ENCODE measurements at places on chromosomes 6 and 20. TPM values are rescaled to one million over a fixed set of nuclear protein-coding genes. Genes with fewer than 3 reads are reported as not detected.

UBD gene
- 0.67 TPM for total RNA-seq

GRCh38 chr6:144408161-144408560, 123.0 kb downstream of the UTRN start:
- no peak for DNase-seq
- no peak overlapping the region for H3K4me3 ChIP-seq
- no peaks in the 10 kb centered on the region for H3K27me3 ChIP-seq
- no peak overlapping the region for H3K27ac ChIP-seq
- peaks cover 21% of the 10 kb centered on the region for H3K36me3 ChIP-seq
- H3K4me1 ChIP-seq: peaks cover 33% of the 10 kb centered on the region

DNA sequence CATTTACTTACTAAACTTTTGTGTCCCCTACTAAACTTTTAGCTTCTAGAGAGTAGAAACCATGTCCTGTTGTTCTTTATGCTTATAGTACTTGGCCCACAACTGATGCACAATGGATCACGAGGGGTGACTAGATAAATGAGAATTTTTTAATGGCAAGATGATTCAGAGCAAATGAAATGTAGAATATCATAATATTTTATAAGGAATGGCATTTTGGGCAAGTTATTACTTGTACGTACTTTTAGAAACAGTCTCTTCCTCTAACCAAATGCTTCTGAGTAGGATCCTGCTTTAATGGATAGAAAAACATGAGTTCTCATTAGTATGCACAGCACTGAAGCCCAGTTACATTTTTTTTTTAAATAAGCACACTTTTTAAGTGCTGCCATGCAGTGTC, 336.3 kb downstream of the NRN1 start:
- peaks cover 8% of the 10 kb centered on the region for H3K36me3 ChIP-seq
- H3K4me1 ChIP-seq: peaks cover 58% of the 10 kb centered on the region
- H3K4me3 ChIP-seq: no peak overlapping the region

CST2 gene
- not detected for total RNA-seq

- H3K4me3 ChIP-seq: no peak overlapping the region
- no peak overlapping the region for H3K27ac ChIP-seq
- H3K27me3 ChIP-seq: peaks cover 10% of the 10 kb centered on the region
- H3K4me1 ChIP-seq: no peaks in the 10 kb centered on the region
These were observed 28.9 kb downstream of the SMOC2 start for GRCh38 chr6:168469926-168470325.

LY6G6D gene
- total RNA-seq: not detected

LCA5 gene
- total RNA-seq: 0.07 TPM

PSMG4 gene
- 50.2 TPM for total RNA-seq

- DNase-seq: peak; percentile 54
- H3K4me1 ChIP-seq: peaks cover 35% of the 10 kb centered on the region
- H3K27ac ChIP-seq: peak overlapping the region; percentile 99
- H3K36me3 ChIP-seq: peaks cover 5% of the 10 kb centered on the region
- no peak overlapping the region for H3K4me3 ChIP-seq
These were observed 48.9 kb upstream of the EZR start for GRCh38 chr6:158868122-158868480.

Measured in activated CD8-positive, alpha-beta T cell treated with anti-CD3 and anti-CD28 coated beads for 36 hours (primary cell).